ENCODE measurements at places on chromosomes 12 and 14.

DNA sequence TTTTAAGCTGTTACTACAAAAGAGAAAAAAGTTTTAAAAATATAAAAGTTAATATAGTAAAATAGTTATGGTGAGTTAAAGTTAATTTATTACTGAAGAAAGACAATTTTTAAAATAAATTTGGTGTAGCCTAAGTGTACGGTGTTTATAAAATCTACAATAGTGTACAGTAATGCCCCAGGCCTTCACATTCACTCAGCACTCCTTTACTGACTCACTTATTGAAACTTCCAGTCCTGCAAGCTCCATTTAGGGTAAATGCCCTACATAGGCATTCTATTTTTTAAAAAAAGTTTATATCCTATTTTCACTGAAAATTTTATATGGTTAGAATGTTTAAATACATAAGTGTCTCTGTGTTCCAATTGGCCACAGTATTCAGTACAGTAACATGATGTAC is 769.5 kb upstream of the NOVA1 start:
- DNase-seq = no peak

DNA sequence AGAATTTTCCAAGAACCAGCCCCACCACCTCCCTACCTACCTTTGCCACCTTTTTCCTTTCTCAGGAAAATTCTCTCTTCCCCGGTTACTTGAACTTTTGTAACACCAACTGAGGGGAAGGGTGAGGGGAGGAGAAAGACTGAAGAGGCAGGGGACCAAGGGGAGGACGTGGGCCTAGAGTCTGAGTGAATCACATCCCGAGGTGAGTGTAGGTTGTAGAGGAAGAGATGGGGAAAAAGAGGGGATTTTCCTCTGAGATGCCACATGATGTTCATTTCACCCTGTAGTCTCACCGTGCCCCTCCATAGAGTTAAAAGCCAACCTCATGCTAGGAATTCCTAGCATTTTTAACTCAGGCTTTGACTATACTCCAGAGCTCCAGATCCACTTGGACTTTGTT is 311.8 kb downstream of the RPAP3 start:
- no peak for DNase-seq

- DNase-seq = no peak
Observed at GRCh38 chr14:98341211-98341610, 930.8 kb downstream of the BCL11B start.

- DNase-seq = no peak
Observed at GRCh38 chr14:34387974-34388516, 74.0 kb downstream of the SPTSSA start.

GRCh38 chr12:100826323-100826722 is 31.7 kb downstream of the ANO4 start:
- no peak for DNase-seq

DNA sequence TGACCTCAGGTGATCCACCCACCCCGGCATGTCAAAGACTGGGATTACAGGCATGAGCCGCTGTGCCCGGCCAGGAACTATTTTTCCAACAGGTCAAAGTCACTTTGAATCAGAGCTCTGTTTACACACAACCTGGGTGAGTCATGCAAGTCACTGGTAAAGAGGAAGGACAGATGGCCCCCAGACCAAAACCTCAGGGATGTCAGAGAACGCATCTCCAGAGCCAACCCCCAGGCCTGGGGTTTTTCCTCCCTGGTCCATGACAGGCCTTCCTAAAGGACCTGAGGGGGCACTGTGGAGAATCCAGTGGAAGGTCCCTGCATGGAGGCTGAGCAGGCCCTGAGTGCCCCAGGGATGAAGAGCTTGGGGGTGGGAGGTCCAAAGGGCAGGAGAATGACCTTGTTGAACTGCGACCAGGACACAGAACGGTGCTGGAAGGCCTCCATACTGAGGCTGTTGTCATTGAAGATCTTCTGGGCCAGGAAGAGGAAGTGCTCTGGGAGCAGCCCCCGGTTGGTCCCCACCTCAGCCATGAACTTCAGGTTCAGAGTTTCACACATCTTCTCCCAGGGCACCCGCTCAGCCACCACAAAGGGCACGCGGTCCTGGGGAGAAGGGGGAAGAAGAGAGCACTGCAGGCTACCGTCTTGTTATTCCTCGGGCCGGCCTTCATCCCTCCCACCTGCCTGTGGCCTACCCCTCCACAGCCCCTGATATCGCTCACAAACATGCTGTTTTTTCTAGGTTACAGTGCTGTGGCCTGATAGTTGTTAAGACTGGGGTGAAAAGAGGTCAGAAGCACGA is 9.1 kb downstream of the STAT6 start:
- DNase-seq = no peak

DNA sequence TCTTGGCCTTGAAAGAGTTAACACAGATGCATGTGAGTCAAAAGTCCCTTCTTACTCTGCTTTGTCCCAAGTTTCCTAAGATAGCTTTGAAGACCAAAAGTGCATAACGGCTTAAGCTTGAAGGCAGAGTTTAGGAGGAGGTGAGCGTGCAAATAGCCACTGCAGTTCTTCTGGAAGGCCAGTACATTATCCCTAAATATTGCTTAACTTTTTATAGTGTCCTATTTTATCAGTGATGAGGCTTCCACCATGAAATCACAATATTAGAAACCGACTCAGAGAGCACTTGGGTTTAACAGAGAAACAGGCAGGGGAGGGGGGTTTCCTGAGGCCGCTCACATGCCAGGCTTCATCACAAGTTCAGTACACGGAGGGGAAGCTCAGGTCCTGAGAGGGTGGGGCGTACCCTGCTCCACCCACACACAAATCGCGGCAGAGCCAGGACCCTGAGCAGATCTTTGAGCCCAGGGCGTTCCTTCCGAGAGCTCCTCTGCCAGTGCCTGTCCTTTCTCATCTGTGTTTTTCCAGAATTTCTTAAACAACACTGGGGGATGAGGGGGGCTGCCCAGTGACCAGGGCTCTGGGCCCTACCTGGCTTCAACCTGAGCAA is 26.8 kb upstream of the BDKRB2 start:
- DNase-seq = no peak

DNA sequence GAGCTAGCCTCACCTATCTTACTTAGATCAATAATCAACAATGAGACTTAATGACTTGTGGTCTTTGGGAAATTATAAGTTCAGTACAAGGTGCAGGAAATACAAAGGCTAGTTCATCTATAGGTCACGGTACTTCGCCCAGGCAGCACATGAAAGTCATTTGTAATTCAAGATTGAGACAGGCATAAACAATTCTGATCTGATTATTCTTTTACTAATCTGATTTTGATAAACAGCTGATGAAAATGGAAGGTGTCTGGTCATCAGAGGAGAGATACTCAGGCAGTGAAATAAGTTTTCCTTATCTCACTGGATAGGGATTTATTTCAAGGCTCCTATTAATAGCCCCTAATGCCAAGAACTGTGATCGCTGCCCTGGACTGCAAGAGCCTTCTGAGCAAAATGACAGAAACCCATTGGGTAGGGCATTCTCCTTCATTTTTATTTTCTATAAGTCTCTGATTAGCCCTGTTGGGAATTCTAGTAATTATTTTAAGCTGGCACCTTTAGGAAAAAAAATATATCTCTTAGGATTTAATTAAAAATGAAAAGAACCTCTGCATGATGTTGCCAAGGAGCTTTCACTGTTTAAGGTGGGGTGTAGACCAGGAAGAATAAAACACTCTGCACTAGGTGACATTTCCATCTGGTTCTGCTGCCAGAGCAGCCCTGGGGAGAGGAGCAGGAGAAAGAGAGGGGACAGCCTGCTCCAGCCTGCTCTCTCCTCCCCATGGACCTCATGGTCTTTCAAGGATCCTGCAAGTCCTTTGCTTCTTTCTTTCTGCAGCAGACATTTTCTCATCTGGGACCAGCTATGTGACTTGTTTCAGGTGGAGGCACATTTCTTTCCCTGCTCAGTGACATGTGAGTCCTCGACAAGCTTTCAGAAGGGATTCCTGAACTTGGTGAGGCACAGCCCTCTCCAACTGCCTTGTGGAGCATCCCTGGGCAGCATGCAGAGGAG is 44.8 kb downstream of the SSPN start:
- no peak for DNase-seq

GRCh38 chr14:61615743-61616523 is 79.4 kb upstream of the HIF1A start:
- DNase-seq = no peak

- DNase-seq = no peak
Observed at GRCh38 chr12:123602651-123603195, 824 bp downstream of the DDX55 start.
